ENCODE measurements at places on chromosomes 11 and 22. TPM values are rescaled to one million over a fixed set of nuclear protein-coding genes. Genes with fewer than 3 reads are reported as not detected.

Gene SEPTIN5
- 26.0 TPM for total RNA-seq

Gene OR2AT4
- total RNA-seq: not detected

Gene BCL2L13
- total RNA-seq: 59.2 TPM

Gene L3MBTL2
- total RNA-seq: 9.9 TPM

Gene OR51A2
- not detected for total RNA-seq

Gene GALR3
- not detected for total RNA-seq

Gene OR1S2
- total RNA-seq: not detected

Gene MRGPRX3
- total RNA-seq: not detected

Gene UBQLN3
- 1.2 TPM for total RNA-seq

Gene NAALAD2
- total RNA-seq: 3.9 TPM

Gene CECR2
- total RNA-seq: 1.5 TPM

Gene SERPIND1
- not detected for total RNA-seq

Gene NRGN
- total RNA-seq: 1.3 TPM

Gene MMP12
- not detected for total RNA-seq

Gene DCHS1
- 57.1 TPM for total RNA-seq

Gene FAM83F
- under 0.01 TPM for total RNA-seq

Gene NRIP3
- 3.6 TPM for total RNA-seq

Gene RIMBP3B
- total RNA-seq: not detected

Gene BLID
- 2.1 TPM for total RNA-seq

Gene KDM4E
- not detected for total RNA-seq

Gene IGF2
- 63.1 TPM for total RNA-seq

Gene MLC1
- 0.14 TPM for total RNA-seq

Gene MS4A1
- total RNA-seq: not detected

Gene ART1
- total RNA-seq: 1.1 TPM

Gene GGTLC2
- not detected for total RNA-seq

Gene ACTN3
- total RNA-seq: under 0.01 TPM

Gene SIDT2
- total RNA-seq: 34.9 TPM

Gene CHRM1
- 0.16 TPM for total RNA-seq

Gene KCNK7
- total RNA-seq: not detected

Gene CD59
- 193 TPM for total RNA-seq

Gene RFPL1
- not detected for total RNA-seq

Gene SMTNL1
- total RNA-seq: not detected

Gene TCN1
- total RNA-seq: not detected

Gene NUCB2
- total RNA-seq: 38.3 TPM

Gene DERL3
- 0.36 TPM for total RNA-seq

Gene RBMXL2
- total RNA-seq: not detected

Gene HPS5
- total RNA-seq: 28.5 TPM

Gene YPEL4
- total RNA-seq: 4.4 TPM

Gene COMT
- 162 TPM for total RNA-seq

Gene ANKK1
- not detected for total RNA-seq

Gene PTPRCAP
- total RNA-seq: 3.7 TPM

Gene CCDC87
- total RNA-seq: 0.16 TPM

Gene MMP3
- not detected for total RNA-seq
